ENCODE measurements at places on chromosomes 1 and 21.

- no peak for DNase-seq
Measured at GRCh38 chr1:70358921-70359564, 4.5 kb upstream of the ANKRD13C start.

DNA sequence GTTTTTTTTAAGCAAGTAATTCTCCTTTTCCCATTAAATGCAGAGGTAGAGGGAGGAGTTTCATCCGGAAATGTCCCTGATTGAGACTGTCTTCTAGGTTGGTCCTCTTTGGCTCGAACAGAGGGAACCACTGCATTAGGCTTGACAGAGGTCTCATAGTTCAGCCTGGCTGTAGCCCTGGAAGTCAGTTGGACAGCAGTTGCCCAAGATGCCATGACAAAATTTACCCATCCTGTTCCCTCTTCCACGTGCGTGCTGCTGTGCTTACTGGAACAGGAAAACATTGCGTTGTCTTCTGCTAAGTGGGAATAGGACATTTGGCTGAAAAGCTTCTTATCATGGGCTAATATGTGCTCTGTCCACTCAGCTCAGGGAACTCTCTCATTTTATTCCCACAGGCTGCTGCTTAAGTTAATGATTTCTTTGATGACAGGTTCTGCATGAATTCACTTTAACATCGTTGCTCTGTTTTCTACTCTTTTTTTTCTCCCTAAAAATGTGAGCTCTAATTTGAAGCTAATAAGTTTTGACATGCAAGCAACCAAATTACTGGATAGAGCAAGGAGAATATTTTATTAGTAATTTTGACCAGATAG lies 18.0 kb downstream of the KCNK1 start:
- DNase-seq: no peak

GRCh38 chr1:54875000-54875399 lies 12.0 kb downstream of the DHCR24 start:
- DNase-seq: no peak

- no peak for DNase-seq
Measured at GRCh38 chr1:218382261-218382660, 37.1 kb downstream of the TGFB2 start.

DNA sequence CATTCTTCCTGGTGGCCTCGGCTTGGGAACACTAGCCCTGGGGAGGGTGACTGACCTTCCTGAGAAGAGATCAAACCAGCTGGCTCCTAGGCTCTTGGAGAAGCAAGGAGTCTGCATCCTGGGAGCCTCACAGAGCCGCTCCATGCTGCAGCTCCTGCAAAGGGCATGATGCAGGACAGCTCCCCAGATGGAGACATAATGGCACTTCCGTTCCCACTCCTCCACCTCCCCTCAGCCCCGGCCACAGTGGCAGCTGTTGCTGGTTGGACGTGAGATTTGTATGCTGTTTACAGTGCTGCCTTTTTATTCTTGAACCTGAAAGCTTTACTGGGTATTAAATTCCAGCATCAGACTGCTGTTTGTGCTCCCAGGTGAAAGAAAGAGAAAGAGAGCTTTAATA lies 83.7 kb upstream of the CTTNBP2NL start:
- DNase-seq: no peak

- DNase-seq: no peak
Measured at GRCh38 chr1:168626326-168626725, 49.9 kb downstream of the XCL1 start.

DNA sequence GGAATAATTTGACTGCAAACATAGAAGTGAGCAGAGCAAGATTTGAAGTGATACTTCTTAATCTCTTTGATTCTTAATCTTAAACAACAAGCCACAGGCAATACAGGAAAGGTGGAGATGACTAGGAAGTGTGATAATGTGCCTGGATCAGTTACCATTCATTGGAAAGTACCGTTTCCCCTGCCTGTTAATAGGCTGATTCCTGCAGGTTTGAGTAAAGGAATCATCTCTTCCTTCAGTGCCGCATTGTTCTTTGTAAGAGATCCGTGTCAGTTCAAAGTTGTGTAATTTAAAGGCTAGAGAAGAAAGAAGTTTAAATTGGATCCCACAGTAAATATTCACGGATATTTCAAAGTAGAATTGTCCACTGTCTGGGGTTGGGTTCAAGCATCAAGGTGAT lies 43.5 kb upstream of the BCL10 start:
- DNase-seq: no peak

GRCh38 chr1:166133276-166133841 lies 33.4 kb downstream of the FAM78B start:
- no peak for DNase-seq

DNA sequence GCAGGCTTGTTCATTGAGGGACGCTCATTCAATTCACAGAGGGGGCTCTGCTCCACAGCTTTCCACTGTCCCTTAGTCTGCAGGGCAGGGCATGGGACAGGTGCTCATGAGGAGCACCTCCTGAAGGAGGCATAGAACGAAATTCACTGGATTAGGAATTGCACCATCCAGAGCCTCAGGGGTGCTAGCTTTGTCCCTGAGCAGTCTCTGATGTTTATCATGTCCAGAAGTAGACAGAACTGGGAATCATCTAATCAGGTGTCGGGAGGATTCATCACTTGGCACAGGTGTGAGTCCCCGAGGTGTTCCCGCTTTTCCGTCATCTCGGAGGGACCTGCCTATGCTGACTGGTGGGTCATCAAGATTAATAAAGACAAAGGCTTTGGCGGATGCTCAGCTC lies 321.4 kb downstream of the AJAP1 start:
- DNase-seq: no peak

DNA sequence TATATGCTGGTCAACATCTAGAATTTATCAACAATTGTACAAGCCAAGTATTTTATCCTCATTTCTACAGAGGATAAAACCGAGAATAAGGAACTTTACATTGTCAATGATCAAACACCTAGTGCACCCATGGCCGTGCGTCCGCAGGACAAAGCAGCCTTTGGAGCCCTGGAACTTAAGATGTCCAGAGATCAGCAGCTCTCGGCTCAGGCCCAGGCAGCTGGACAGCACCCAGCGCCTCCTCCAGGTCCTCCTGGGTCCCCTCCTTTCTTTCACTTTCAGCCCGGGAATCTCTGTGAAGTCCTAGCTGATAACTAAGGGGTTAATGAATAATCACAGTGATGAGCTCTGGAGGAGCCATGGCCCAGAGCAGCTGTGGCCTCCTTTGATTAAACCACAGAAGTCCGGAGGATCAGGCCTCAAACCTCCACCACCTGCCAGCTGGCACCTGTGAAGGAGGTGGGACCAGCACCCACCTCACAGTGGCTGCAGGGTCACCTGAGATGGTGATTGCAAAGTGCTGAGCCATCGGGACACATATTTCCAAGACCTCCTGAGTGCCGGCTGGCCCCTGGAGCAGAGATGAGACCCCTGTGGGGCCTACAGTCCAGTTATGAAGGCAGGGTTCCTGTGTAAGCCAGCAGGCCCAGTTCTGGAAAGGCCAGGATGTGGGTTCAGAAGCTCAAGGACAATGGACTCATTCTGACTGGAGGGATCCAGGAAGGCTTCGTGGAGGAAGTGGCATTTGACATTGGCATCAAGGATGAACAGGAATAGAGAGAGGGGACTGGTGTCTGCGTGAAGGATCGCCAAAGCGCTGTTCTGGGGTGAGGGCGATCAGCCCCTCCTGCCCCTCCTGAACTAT lies 11.6 kb upstream of the SAMD11 start:
- DNase-seq: no peak

DNA sequence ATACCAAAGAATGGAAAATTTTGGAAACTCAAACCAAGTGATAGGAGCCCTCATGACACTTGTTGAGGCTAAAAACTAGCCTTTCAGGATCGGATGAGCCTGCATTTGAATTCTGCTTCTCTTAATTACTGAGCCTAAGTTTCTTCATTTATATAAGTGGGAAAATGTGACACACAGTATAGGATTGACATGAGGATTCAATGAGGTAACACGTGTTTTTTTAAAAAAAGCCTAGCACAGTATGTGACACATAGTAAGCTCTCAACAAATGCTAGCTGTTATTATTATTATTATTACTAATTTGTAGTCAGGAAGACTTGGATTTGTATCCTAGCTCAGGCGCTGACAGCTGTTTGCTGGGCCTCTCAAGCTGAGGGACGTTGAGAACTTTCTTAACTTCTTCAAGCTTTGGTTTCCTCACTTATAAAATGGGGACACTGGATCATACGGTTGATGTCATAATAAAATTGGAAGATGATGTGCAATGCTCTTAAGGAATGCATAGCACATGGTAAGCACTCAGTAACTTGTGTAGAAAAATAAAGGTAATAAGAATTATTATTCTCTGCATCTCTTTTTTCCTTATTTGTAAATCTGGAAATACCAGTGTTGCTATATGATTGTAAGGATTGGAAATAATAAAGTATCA lies 55.4 kb upstream of the JUN start:
- DNase-seq: no peak

GRCh38 chr1:244755673-244756072 lies 79.8 kb upstream of the COX20 start:
- no peak for DNase-seq

DNA sequence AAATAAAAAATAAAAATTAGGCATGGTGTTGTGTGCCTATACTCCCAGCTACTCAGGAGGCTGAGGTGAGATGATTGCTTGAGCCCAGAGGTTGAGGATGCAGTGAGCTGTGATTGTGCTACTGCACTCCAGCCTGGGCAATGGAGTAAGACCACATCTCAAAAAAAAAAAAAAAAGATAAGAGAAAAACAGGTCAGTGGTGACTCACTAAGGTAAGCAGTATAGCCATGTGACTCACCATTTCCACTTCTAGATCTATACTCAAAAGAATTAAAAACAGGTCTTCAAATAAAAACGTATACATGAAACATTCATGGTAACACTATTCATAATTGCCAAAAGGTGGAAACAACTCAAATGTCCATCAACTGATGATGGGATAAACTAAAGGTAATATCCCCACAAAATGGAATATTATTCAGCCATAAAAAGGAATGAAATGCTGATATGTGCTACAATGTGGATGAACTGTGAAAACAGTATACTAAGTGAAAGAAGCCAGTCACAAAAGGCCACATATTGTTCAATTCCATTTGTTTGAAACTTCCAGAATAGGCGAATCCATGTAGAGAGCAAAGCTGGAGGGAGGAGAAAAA lies 75.1 kb downstream of the ZNF281 start:
- no peak for DNase-seq

GRCh38 chr1:25543425-25544242 lies at the start of gene LDLRAP1:
Gene LDLRAP1, plus strand, starts transcription at chr1:25543606. Its CDS starts 93 bp downstream, at chr1:25543699.
- DNase-seq: no peak

DNA sequence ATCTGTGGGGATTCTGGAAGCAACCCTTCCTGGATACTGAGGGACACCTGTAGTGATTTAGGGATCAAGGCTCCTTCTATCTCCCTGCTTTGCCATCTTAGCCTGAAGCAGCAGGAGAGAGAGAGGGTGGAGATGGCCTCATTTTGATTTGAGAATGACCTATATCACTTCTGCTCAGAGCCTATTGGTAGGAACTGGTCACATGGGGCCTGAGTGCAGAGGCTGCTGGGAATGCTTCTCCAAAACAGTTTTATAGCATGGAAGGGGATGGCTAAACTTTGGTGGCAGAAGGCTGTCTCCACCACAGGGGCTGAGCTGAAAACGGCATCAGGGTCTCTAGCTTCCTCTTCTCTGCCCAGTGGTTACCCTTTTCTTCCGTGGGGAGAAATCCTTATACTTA lies 105.8 kb downstream of the TBX19 start:
- DNase-seq: no peak

- no peak for DNase-seq
Measured at GRCh38 chr21:35940074-35940927, 120.0 kb downstream of the SETD4 start.

DNA sequence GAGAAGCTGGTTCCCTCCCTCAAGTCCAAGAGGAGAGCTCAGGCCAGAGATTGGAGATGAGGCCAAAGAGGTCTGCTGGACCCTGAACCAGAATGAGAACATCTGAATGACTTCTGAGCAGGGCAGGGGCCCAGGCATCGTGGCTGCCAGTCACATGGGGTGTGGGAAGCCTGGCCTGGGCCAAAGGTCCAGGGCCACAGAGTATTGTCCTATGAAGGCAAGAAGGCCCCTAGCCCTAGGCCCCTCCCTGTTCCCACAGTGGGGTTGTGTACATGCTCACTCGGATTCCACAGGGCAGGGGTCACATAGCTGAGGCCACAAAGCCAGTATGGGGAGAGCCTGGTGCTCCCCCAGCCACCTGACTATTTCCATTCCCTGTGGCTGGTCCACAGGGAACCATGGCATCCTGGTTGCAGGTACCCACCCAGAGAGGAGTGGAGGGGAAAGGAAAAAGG lies 18.5 kb upstream of the SLC1A7 start:
- no peak for DNase-seq

DNA sequence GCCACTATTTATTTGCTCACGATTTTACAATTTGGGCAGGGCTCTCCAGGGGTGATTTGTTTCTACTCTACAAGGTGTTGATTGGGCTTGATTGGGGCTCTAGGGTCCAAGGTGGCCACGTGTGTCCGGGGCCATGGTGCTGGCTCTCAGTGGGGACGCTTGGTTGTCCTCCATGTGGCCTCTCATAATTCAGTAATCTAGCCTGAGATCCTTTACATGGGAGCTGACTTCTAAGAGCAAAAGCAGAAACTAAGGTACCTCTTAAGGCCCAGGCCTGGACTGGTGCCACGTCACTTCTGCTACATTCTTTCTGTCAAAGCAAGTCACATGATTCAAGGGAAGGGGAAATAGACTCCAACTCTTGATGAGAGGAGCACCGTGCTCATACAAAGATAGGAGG lies 8.1 kb upstream of the PSRC1 start:
- no peak for DNase-seq

- no peak for DNase-seq
Measured at GRCh38 chr1:4022715-4023114, 122.6 kb upstream of the C1orf174 start.

GRCh38 chr1:207344221-207344620 lies 22.7 kb downstream of the CD55 start:
- no peak for DNase-seq

DNA sequence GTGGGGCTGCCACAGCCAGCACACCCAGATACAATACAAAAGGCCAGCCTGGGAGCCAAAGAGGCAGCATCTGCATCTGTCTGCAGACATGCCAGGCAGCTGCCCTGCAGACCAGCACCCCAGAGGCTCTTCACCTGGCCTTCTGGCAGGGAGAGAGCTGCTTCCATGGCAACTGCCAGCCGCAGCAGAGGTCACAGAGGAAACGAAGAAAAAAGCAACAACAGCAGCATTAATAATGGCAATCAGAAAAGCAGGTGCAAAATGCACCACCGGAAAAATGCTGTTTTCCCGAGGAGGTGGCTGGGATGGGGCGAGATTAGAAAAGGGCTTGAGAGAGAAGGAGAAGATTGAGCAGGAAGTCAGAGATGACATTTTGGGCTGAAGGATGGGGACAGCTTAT lies 309.5 kb downstream of the PCP4 start:
- DNase-seq: no peak

DNA sequence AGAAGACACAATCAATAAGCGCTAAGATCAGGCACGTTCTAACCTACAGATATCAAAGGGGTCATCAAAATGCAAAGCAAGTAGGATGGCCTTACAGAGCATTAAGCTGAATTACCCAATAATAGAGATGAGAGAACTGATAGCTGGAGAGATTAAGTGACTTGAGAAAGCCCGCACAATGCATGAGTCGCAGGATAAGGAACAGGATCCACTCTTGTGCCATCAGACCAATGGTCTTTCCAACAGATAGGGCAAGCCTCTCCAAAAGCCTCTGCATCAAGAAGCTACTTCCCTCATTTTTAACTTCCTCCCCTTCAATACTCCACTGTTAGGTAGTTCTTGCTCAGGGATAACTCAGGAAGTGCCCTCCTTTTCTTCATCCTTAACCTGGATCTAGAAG lies 2.6 kb downstream of the CHML start:
- DNase-seq: no peak

Data from activated gamma-delta T cell treated with anti-CD3 and anti-CD28 coated beads, Interleukin-2, amount 50 U/mL, for 16 hours (primary cell).